ENCODE measurements at places on chromosomes 6 and 20.
A peak's percentile ranks its signal among the peaks of the same experiment; 100 is the strongest.

GRCh38 chr20:19977373-19977770 lies 39.8 kb upstream of the NAA20 start:
- DNase-seq = no peak

- no peak for DNase-seq
Measured at GRCh38 chr6:18019539-18020534, 32.4 kb upstream of the KIF13A start.

- no peak for DNase-seq
Measured at GRCh38 chr6:87378947-87379346, 28.8 kb upstream of the CFAP206 start.

GRCh38 chr6:131175564-131175963 lies 40.3 kb downstream of the AKAP7 start:
- no peak for DNase-seq

- DNase-seq = peak; percentile 84
Measured at GRCh38 chr6:133991096-133991593, 38.1 kb downstream of the TBPL1 start.

DNA sequence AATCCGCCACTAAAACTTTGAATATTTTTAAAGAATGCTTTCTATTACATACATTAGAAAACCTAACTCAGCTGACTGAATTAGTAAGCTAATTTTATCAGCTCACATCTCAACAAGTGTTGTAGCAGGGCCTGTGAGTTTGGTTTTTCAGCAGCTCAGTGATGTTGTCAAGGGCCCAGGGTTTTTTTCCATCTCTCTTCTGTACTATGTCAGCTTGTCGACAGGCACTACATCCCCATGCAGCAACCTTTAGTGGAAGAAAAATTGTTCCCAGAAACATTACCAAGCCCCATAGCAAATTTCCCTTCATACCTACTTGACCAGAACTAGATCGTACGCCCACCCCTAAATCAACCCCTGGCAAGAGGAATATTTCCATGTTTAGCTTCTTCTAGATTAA lies 170.3 kb upstream of the TNFAIP3 start:
- no peak for DNase-seq

DNA sequence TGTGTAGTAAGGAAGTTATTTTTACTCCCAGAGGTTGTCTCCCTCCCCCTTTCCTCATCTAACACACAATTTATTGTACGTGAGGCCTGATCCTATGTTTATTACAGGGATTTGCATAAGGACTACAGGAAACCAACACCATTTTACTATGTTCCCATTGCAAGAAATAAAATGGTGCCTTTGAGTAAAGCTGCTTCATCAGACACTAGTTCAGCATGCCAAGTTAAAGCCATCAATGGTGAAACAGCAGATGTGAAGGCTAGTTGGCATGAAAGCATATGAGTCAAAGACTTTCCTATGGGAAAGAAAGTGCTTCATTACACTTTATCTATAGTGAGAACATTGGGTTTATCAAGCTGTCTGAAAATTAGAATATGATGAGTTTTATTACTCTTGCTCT lies 543.0 kb downstream of the GRIK2 start:
- no peak for DNase-seq

- peak; percentile 31 for DNase-seq
Measured at GRCh38 chr20:50146732-50147662, 6.5 kb downstream of the PEDS1 start.

DNA sequence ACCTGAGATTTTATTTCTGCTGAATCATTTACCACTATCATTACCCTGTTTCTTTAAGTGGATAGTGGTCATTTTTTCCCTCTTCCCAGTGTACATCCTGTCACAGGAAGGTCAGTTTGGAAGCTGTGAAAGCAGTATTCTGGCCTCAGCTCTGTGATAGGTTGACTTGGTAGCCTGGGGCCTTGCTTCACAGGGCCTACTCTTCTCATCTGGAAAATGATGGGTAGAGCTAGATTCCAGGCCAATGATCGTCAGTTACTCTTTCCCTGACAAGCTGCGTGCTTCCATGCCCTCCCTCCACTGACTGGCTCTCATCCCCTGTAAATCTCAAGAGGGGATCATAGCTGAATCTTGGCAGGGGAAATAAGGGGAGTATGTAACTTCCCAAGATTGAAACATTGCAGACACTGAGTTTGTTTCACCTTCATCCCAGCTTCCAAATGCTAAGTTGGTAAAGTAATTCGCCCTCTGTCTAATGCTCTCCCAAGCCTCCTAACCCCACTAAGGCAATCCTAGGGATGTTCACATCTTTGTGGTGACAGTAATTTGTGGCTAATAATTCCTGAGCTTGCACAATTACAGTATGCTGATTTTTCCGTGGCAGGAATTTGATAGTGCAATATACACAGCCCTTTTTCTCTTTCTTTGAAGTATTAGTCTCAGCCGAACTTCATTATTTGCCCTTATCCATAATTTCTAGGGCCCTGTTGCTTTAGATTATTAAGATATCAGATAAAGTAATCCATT lies 51.2 kb downstream of the VAPB start:
- no peak for DNase-seq

DNA sequence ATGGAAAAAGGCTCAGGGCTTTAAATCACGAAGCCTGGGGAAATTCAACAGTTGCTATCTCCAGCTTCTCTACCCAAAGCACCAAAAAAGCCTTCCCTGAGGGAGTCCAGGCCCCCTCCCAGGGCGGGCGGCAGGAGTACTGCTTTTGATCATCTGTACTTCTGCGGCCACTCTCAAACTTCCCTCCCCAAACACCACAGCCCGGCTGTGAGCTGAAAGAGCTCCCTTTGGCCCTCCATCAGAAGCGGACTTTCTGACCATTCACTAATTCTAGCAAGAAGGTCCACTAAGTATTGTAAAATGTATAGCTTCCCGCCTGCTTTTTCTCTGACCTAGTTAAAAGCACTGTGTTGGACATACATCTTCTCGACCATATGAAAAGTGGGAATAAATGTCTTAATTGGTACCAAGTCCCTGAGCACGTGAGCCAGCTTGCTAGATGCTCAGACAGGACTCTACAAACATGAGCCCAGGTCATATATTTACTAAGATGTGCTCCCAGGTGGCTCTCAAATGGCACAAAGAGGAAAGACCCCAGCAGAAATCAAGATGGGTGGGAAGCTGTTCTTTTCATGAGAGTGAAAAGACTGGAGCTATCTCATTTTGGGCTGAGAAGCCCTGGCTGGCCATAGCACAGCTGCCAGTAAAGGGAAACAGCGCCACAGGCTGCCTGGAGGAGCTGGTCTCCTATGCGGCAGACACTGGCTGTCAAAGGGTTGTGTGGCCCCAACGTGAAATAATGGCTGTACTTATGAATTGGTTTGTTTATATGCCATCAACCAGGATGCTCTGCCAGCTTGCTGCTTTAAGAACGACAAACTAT lies 58.6 kb downstream of the GFOD1 start:
- DNase-seq = no peak

GRCh38 chr20:13694420-13695150 lies 55.9 kb upstream of the TASP1 start:
- DNase-seq = no peak

DNA sequence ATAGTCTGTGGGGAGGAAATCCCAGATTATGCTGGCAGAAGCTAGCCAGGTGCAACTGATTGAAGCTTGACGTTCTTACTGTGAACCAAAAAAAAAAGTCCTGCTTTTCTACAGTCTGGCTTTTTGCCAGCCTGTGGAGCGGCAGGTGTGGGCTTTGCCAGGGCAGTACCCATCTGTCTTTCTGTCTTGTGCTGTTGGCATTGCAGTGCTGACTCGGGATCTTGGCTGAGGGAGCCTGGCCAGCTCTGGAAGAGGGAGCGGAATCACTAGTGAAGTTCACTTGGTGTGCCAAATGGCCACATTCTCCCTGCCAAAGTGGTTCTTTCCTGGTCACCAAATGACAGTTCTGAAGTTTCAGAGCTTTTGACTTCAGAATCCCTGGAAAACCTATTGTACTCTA lies 5.0 kb downstream of the KIF3B start:
- DNase-seq = no peak

DNA sequence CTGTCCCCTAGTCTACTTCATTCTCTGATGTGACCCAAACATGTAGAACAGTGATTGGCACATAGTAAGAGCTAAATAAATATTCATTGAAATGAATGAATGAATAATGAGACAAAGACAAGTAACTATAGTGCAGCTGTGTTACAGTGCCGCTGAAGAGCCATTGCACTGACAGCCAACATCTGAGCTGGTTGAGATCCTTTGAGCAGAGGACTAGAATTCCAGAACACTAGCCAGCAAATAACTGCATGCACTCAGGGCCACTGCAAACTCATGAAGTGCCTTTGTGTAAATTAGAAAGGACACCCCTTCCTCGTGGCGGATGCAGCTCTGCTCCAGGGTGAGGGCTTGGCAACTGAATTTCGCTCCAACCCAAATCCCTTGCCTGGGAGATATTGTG lies 230.3 kb upstream of the CDYL start:
- DNase-seq = no peak

- DNase-seq = peak; percentile 23
Measured at GRCh38 chr6:163260111-163260895, 154.2 kb upstream of the QKI start.

DNA sequence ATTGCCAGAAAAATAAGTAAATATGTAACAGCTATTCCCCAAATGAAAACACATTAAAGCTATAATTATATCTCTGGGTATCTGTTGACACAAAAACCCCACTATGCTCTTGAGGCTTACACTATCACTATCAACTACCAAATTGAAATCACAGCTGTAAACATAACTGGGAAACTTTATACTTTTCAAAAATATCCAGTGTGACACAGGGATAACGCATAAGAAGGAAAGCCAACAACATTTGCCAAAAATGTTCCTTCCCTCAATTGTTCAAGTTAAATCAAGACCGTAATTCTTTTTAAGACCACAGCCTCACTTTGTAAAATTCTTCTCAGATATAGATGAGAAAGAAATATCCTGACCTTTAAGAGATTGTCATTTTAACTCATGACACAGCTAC lies 3.1 kb downstream of the ZHX3 start:
- DNase-seq = no peak

DNA sequence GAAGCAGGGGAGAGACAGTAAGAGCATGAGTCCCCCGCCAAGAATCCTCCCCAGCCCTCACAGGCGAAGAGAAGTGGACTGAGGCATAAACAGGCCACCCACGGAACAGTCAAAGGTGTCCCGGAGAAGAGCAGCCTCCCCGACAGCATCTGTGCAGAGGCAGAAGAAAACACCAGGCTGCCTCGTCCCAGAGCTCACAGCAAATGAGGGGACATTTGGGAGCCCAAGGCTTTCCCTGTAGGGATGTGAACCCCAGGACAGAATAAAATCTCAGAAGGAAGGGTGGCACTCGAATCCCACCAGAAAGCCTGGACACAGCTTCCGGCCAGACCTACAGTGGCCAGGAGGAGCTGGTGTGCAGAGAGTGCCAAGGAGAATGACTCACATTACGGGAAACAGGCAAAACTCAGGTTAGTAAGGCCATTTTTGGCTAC lies 90.4 kb downstream of the DLL1 start:
- DNase-seq = no peak

- no peak for DNase-seq
Measured at GRCh38 chr6:26478100-26478984, 20.6 kb downstream of the BTN2A1 start.

GRCh38 chr20:17646209-17646960 lies 35.7 kb downstream of the RRBP1 start:
- DNase-seq = no peak

GRCh38 chr6:107114213-107114925 lies 946 bp downstream of the BEND3 start:
- peak; percentile 85 for DNase-seq

- DNase-seq = peak; percentile 49
Measured at GRCh38 chr20:13037727-13038126, 29.0 kb downstream of the SPTLC3 start.

- no peak for DNase-seq
Measured at GRCh38 chr20:58673119-58673518, 19.5 kb upstream of the NPEPL1 start.
